Cardiac fibroblast (primary cell): ENCODE measurements at places on chromosomes 16 and 17.
A peak's percentile ranks its signal among the peaks of the same experiment; 100 is the strongest.

DNA sequence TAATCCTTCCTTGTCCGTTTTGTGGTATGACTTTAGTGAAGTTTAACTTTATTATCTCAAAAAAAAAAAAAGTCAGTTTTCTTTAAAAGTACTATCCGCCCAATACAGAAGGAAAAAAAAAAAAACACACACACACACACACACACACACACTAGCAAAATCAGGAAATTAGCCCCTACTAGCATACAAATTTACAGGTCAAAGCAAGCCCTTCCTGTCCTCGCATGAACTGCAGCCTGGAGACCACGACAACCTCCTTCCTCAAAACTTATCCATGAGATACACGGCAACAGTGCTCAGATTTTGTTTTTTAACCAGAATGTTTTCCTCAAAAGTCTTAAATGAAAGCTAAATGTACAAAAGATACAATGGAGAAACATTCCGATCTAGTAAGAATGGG is 16.2 kb downstream of the NCOR1 start:
- DNase-seq = peak; percentile 25

GRCh38 chr17:80880648-80880985 is 111.0 kb upstream of the CHMP6 start:
- DNase-seq = no peak

DNA sequence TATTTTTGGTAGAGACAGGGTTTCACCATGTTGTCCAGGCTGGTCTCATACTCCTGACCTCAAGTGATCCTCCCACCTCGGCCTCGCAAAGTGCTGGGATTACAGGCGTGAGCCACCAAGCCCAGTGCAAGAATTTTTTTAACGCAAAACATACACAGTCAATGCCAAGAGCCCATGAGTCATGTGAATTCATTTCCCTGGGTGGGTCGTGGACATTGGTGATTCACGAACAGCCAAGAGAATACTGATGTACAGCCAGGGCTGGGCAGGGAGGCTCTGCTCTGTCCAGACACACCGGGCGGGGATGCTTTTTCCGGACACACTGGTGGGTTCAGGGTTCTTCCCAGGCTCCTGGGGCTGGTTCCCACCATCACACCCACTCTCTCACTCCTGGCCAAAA is 17.7 kb downstream of the SLC38A8 start:
- DNase-seq = peak; percentile 74

GRCh38 chr16:62929593-62929992 is 893.4 kb upstream of the CDH8 start:
- DNase-seq = no peak

DNA sequence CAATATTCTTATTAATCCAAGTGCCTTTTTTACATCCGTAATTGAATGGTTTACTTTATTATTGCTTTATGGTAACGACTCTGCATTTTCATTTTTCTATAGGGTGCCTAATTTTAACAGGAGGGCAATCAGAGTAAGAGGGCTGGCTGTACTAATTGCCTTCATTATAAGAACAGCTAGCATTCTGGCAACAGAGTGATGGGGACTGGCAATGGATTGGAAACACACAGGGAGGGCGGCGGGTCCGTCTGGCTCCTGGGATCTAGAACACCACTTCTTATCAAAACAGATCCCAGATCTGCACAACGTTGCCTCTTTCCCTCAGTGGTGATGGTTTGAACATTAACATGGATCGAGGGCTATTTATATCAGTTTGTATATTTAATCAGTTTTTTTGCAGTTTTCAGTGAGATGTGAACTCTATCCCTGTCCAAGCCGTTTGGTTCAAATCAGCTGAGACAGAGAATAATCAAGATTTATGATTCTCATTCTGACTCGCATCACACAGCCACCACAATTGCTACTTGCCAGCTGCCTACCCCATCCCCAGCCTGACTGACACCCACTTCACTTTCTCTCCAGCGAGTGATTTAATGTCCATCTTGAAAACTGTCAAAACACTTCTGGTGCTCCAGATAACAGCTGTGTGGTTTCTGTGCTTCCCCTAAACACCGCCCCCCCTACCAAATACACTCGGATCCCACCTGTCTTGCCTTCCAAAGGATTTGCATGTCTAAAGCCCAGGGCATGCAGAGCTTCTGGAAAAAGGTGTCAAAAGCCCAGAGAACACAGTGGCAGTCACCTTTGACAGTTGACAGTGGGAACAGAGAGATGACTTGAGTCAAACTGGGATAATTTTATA is 327.9 kb downstream of the HS3ST4 start:
- DNase-seq = no peak
